Femur (tissue), 1 donor: ENCODE measurements at places on chromosomes 7 and 10.

GRCh38 chr10:49114718-49115014 is 656 bp downstream of the VSTM4 start:
- no peak for DNase-seq

- no peak for DNase-seq
Measured at GRCh38 chr7:151437159-151437553, 2.8 kb downstream of the CRYGN start.

DNA sequence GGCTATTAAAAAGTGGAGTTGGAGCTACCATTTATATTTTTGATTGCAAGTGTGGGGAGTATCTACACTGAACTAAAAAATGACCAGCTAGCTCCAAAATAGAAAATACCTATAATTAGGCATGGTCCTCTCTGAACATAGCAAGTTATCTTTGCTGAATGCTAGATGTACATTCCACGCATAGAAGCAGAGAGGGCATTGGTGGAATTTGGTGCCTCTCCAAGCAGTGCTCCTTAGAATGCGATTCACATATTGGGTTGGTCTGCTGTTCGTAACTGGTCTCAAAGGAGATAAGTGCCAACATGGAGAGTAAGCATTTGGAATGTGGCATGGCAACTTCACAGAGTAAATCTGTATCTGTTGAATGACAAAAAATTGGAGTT is 196.2 kb downstream of the PTN start:
- no peak for DNase-seq

DNA sequence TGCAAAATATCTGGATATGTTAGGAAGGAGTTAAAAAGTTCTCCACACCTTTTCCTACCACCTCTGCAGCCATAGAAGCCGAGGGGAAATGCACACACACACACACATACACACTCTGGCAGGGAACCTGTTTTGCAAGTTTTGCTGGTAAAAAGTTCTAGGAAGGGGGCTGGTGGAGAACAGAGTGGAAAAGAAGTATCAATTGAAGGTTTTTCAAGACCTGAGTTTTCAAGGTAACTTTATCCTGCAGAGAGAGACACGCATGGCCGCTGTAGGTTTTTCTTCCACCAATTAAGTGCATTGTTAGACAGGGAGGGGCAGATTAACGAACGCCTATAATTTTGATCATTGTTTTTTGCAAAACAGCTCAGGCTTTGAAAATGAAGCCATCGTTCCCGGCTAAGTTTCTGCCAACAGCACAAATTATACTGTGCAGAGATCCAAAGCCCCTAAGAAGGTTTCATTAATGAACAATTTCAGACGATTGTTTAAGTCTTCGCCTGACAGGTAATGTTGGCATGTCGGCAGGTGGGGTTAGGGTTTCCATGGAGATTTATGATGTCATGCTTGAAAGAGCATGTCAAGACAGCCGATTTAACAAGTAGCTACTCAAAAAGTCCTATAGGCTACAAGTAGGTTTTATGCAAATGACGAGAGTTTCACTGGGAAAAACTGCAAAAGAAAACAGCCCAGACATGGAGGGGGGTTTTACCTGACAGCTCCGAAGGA is 29.7 kb downstream of the KIAA1217 start:
- DNase-seq: no peak

- no peak for DNase-seq
Measured at GRCh38 chr7:8178353-8178752, 83.6 kb downstream of the ICA1 start.

- DNase-seq: no peak
Measured at GRCh38 chr7:130151591-130152492, 53.4 kb downstream of the TMEM209 start.

GRCh38 chr10:23780331-23780730 is 341.5 kb downstream of the OTUD1 start:
- no peak for DNase-seq
